ENCODE measurements at places on chromosomes 5 and 9. TPM values are rescaled to one million over a fixed set of nuclear protein-coding genes. Genes with fewer than 3 reads are reported as not detected.
A peak's percentile ranks its signal among the peaks of the same experiment; 100 is the strongest.

The C1QTNF2 gene
- 4.9 TPM for total RNA-seq

The CCL19 gene
- 1.3 TPM for total RNA-seq

The TMEM161B gene
- 28.6 TPM for total RNA-seq

The SUSD3 gene
- 6.6 TPM for total RNA-seq

The ABO gene
- total RNA-seq, result 10.9 TPM

The PCDHA11 gene
- 1.4 TPM for total RNA-seq

GRCh38 chr9:6977761-6978160 is 220.0 kb downstream of the KDM4C start:
- DNase-seq, result no peak

DNA sequence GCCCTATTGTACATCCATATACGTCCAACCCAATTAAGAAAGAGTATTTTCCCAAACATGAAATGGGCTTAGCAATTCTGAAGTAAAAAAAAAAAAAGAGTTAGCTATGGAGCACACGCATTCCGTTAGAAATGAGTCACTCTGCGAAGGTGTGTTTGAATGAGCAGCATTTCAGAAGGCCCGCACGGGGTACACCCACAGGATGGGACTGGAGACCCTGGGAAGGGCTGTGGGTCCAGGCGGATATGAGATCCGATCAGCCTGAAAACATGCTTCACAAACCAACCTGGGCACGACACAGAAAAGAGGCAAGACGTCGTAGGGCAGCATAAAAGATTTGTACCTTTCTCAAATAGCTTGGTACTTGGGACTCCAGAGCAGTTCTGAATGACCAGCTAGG is 173.9 kb upstream of the KLF9 start:
- no peak for DNase-seq

- no peak for DNase-seq
Measured at GRCh38 chr5:119332978-119333401, 22.8 kb upstream of the TNFAIP8 start.

GRCh38 chr5:117562647-117563046 is 988.0 kb upstream of the SEMA6A start:
- no peak for DNase-seq

- no peak for DNase-seq
Measured at GRCh38 chr5:60482301-60482700, 217.7 kb downstream of the DEPDC1B start.

DNA sequence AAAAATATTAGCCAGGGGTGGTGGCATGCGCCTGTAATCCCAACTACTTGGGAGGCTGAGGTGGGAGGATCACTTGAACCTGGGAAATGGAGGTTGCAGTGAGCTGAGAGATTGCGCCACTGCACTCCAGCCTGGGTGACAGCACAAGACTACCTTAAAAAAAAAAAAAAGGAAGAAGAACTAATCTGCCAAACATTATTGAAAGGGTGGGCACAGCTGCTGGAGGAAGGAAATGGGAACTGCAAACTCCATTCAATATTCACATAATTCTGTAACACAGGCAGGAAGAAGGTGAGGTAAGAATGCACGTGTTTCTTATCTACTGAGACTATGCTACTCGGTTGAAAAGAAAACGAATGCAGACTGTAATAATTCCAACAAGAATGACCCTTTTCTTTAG is 121.1 kb upstream of the GNA14 start:
- DNase-seq, result no peak

GRCh38 chr9:94676446-94677131 is 37.3 kb upstream of the FBP1 start:
- no peak for DNase-seq

DNA sequence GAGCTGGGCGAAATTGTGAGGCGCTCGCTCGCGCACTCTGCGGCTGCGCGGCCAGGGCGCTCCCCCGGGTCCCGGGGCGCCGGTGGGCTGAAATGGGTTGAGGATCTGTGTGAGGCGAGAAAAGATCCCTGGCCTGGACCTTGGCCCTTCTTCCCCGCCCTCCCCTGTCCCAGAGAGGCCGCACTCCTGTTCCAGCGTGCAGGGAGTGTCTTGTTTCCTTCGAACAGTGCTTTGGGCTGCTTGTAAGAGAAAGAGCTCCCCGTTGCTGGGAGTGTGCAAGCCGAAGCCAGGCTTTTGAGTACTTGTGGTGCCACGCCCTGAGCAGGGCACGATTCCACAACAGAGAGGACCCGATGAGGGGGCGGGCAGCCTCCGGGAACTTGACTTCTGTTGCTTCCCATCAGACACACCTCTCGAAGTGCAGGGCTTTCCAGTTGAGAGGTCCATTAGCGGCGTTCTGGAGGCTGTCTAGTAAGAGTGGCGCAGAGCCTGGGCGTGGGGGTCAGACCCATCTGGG is 535 bp downstream of the DOLPP1 start:
- no peak for DNase-seq

DNA sequence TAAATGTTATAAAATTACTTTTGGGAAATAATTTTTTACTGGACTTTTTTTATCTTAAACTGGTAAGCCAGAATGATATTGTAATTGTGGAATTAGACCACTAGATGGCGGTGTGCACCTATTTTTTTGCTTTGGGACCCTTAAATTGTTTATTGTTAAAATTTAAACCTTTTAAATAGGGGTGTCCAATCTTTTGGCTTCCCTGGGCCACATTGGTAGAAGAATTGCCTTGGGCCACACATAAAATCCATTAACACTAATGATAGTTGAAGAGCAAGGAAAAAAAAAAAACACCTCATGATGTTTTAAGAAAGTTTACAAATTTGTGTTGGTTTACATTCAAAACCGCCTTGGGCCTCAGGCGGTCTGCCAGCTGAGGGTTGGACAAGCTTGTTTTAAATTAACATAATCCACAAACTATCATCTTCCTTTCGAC is 28.4 kb upstream of the GADD45G start:
- DNase-seq, result no peak

DNA sequence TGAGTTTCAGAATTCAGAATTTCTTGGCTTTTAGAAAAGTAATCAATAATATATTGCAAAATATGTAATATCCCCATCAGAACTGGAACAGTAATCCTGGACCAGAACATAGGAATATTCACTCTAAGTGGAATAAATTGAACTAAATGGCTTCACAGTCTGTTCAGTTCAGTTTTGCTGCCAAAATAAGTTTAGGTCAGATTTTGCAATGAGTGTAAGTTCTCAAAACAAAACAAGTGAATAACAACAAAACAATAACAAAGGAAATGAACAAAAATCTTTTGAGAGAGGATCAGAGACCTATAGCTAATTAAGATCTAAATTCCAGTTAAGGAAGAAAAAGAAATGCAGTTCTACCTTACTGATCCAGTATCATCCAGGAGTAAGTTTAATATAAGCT is 9.3 kb downstream of the PTGER4 start:
- no peak for DNase-seq

DNA sequence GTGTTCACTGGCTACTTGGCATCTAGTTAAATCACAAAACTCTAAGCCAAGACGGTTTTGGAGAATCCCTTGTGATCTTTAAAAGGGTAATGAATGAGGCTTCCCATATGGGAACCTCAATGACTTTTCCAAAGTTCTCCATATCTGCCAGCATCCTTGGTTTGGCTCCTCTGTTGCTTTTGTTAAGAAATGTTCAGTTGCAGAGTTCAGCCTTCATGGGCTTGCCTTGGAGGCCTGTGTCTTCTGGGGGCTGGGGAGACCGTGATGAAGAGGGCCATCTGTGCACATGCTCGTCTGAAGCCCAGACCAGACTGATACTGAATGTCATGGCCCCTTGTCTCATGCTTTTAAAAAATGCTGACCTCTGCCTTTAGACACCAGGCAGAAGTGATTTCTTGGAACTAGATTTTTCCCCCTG is 84.3 kb downstream of the RAI14 start:
- DNase-seq, result no peak

- no peak for DNase-seq
Measured at GRCh38 chr9:24073007-24073592, 247.1 kb upstream of the ELAVL2 start.

DNA sequence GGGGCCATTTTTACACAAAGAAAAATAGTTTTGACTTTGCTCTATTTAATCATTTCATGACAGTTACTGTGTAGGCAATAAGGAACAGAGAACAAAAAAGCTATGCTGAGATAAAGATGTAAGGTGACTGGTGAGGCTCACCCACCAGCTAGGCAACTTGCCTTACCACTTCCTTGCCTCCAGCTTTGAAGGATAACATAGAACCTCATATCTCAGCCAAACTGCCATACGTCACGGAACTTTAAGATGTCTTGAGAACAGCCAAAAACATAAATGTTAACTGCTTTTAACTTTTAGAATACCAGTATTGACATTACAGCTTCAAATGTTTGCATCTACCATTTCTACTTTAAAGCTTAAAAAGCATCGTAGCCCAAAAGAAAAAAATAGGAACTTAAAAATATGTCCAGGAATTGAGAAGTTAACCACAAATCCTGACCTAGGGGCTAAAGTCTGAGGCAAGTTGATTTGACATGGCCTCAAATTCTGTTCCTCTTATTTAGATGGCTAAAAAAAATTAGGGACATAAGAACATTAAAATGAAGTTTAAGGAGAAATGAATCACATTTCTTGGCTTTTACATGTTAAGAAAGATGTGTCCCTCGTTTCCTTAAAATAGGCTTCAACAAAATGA is 7.7 kb upstream of the GCNT4 start:
- no peak for DNase-seq

DNA sequence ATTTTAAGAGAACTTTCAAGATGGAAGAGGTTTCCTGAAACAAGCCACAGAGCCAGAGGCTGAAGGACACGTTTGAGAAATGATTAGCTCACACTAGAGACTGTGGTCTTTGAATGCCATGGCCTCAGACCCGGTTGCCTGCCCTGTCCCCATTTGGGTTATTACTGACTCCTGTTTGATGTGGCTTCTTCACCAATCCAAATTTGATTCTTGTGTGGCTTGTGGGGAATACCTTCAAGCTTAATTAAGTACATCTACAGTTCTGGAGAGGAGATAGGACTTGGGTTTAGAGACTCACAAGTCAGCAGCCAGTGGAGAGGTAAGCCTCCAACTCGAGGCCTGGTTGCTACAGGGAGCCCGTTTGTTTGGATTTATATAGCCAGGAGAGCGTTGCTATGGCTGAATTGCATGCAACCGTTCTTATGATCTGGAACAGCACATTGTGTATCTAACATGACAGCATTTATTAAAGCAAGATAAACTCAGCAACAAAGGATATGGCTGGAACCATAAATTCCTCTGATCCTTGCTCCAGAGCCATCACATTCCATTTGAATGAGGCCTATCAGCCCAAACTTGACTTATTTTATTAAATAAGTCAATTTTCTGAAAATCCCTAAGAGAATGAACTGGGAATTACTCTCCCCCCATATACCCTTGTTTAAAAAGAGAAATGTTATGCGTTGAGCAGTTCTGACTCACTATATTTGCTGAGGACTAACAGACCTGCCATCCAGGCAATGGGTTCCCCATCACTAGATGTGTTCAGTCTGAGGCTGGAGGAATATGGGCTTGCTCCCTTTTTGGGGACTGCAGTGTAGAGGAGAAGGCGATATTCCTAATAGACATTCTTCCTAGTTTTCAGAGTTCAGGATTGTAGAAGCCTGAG is 88.4 kb upstream of the TNFSF8 start:
- no peak for DNase-seq

GRCh38 chr5:55578771-55579170 is 44.0 kb upstream of the PLPP1 start:
- no peak for DNase-seq

DNA sequence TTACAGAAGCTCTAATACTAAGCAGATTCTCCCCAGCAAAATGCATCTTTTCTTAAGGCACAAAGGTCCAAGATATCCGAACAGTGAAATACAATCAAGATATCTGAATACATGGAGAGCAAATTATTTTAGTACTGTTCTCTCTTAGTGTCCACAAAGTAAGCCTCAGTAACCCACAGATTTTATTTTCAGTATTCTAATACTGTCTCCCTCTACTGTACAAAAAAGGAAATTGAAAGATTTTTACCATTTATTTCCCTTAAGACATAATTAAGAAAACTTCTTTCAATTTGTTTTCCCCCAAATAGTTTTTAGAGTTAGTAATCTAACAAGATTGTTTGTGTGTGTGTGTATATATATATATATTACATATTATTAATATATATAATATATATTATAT is 24.7 kb upstream of the NOL6 start:
- no peak for DNase-seq

DNA sequence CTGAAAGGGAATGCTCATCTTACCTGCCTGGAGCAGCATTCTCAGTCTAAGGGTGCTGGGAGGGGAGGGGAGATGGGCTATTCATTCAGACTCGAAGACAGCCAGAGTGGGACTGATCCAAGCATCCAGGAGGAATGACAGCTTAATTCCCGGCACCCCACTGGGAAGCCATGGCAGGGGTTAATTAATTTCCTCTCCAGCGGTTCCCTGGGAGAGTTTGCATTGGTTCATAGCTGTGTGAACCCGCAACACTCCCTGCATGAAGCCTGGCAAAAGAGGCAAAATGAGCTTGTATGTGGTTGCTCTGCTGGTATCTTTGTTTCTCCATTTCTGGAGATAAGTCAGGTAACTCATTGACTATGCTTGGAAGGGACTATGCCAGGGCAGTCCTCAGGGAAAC is 401.0 kb upstream of the SLC24A2 start:
- DNase-seq, result no peak

- DNase-seq, result no peak
Measured at GRCh38 chr9:129979071-129979745, 63.8 kb downstream of the FNBP1 start.

- DNase-seq, result no peak
Measured at GRCh38 chr5:61612431-61612830, 280.4 kb downstream of the ZSWIM6 start.

- DNase-seq, result no peak
Measured at GRCh38 chr9:36772449-36773403, 200.0 kb downstream of the MELK start.

- no peak for DNase-seq
Measured at GRCh38 chr5:147484708-147485020, 25.2 kb downstream of the DPYSL3 start.

DNA sequence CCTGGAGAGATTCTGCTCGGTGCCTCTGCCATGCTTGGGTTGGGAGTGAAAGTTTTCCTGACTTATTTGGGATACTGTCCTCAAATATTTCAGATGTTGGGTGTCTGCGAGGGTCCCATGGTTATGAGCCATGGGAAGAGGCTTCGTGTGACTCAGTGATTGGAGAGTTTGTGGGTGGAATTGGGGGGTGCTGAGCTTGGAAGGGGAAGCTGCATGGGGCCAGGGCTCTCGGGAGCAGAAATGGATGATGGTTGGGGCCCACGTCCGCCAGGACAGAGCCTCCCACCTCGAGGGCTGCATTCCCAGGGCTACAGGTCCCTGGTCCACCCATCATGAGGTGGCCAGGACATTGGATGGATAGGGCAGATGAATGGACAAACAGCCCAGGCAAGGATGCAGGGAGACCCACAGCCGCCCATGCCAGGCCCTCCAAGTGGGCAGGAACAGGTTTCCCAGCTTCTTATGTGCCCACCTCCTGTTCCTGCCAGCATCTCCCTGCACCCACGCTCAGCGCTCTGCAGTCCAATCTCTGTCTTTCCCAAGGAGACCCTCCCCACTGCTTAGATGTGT is 5.5 kb downstream of the OBP2B start:
- peak; percentile 34 for DNase-seq

- no peak for DNase-seq
Measured at GRCh38 chr5:57302164-57302563, 128.3 kb downstream of the GPBP1 start.

GRCh38 chr5:139757727-139758509 is 37.7 kb upstream of the PSD2 start:
- no peak for DNase-seq
